Caki2 (cell line): ENCODE measurements at places on chromosomes 12 and 14.
A peak's percentile ranks its signal among the peaks of the same experiment; 100 is the strongest.

DNA sequence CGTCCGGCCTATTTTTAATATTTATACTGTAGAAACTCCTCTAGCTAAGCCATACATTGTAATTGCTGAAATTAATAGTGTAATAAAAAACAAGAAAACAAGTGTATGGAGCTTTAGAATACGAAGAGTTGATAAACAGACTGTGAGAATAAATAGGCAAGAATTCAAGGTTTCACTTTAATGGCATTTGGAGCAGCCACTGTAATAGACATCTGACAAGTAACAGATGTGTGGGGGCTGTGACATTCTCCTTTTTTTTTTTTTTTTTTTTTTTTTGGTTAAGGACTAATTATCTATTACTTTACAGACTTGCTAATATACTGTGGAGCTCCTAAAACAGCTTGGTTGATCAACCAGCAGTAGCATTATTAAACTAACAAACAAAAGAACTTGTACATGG is 42.1 kb upstream of the CFAP54 start:
- no peak for DNase-seq

GRCh38 chr14:104794631-104794992 is 936 bp downstream of the AKT1 start:
- no peak for DNase-seq

DNA sequence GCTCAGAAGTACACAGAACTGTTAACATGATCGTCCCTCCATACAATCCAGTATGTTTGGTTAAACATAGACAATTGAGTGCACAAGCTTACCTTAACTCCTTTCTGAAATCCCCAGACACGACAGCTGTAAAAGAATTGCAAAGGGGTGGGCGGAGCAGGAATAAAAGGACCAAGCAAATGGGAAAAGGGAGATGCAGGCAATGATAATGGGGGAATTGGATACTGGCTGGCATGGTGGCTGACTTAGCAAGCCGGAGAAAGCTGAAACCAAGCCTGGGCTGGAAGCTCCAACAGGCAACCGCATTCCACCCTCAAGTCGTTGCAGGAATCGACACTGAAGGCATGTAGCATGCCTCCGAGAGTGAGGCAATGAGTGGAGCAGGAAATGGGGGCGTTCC is 96.8 kb upstream of the TMEM132C start:
- DNase-seq, result no peak

DNA sequence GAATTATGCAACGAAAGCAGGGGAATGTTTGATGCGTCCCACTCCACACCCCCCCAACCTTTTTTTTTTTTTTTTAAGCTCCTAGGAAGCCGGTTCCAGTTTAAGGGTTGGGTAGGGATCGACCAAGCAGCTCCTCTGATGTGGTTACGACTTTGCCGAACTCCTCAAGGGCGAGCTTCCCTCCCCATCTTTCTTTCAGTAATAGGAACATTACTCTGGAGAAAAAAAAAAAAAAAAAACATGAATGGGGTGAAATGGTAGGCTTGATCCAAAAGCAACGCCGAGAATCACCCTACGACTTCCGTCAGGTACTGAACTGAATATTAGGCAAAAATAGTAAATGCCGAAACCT is 9.6 kb downstream of the BMP4 start:
- DNase-seq, result no peak

DNA sequence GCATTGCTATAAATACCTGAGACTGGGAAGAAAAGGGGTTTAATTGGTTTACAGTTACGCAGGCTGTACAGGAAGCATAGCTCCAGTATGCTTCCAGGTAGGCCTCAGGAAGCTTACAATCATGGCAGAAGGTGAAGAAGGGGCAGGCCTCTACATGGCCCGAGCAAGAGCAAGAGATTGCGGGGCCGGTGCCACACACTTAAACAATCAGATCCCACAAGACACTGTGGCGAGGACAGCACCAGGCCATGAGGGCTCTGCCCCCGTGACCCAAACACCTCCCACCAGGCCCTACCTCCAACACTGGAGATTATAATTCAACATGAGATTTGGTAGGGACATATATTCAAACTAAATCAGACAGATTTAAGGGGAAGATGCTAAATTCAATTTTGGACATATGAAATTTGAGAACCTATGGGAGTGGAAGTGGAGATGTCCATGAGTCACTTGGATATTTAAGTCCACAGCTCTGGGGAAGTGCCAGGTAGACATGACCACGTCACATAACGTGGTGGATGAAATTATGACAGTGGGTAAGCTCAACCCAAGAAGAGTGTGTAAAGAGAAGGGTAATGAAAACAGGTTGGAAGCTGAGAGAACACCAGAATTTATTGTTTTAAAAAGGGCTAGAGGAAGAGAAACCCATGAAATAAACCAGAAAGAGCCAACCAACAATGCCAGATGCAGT is 1.5 kb upstream of the LTA4H start:
- no peak for DNase-seq

DNA sequence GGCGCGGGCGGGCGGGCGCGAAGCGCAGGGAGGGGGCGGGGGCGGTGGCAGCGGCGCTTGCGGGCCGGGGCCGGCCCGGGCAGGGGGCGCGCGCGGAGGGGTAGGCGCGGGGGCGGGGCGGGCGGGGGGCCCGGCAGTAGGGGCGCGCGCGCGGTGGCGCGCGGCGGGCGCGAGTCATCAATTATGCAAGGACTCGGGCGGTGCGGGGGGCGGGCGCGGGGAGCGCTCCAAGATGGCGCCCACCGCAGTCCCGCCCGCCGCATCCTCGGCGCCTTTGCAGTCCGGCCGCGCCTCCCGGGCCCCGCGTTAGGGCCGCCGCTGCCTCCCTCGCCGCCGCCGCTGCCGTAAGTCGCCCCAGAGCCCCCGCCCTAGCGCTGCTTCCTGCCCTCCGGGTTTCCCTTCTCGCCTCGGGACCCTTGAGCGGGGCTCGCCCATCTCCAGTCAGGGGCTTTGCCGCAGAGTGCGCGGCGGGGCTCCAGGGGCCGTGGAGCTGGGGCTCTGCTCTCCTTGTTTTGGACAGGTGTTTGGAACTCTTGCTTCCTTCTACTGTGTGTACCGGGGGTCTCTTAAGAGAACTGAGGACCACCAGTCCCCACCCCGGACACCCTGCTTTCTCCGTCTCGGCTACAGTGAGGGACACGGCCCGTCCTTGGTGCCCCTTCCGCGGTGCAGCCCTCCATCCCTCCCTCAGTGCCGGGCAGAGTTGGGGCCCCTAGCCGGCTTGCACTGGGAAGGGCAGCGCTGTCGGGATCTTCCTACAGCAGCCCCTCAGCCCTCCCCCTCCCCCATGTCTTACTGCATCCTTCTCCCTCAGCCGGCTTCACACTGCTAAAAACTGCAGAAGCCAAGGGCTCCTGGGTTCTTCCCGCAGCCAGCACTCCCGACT is at the start of gene SCN8A:
Gene SCN8A (plus strand): TSS at position 218 of the 886 bp plus-strand sequence. CDS start 71,585 bp downstream, outside the sequence.
- DNase-seq, result peak; percentile 36

- DNase-seq, result no peak
Observed at GRCh38 chr12:74646831-74647230, 109.2 kb downstream of the ATXN7L3B start.

- DNase-seq, result peak; percentile 55
Observed at GRCh38 chr12:68636268-68636667, 25.6 kb downstream of the RAP1B start.

DNA sequence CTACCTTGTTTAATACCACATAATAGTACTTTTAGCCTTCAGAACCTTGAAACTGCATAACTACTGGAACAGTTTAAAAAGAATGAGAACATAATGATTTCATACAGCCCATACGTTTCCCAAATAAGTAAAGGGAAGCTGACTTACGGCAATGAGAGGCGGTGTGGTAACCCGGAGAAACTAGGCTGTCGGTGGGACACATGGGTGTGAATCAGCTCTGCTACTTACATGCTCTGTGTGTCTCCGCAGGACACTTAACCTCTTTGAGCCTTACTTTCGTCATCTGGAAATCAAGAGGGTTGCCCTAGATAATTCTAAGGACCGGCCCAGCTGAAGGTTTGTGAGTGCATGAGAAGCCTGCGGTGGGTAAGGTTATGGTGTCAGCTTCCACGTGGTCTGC is 49.3 kb upstream of the PLEKHG3 start:
- DNase-seq, result no peak

DNA sequence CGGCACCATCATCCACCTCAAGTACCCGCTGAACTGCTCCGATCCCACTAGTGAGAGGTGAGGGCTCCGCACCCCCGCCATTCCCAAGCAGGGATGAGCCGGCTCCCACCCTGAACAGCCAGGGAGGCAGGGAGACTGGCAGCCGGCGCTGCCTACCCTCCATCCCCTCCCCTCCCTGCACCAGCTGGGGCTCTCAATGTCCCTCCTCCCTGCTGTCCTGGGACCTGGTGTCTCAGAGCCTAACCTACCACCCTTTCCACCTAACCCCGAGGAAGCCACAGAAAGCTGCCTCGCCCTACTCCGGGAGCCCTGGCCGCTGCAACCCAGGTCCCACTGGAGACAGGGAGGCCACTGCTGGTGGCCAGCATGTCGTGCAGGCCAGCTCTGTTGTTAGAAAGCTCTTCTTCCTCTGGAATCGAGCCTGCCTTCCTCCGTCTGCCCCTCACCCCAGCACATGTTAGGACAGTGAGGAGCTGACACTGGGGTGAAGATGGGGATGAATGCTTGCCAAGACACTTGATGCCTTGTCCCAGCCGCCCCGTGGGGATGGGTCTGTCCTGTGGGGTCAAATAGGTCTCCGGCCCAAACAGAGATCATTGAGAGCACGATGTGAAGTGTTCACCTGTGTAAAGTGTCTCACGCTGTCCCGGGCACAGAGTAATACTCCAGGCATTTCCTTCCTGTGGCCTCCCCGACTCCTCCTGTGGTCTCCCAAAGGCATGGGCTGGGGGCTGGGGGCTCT is 1.1 kb downstream of the PTPN6 start:
- DNase-seq, result no peak

- DNase-seq, result no peak
Observed at GRCh38 chr12:73181244-73181643, 909.1 kb downstream of the TRHDE start.

DNA sequence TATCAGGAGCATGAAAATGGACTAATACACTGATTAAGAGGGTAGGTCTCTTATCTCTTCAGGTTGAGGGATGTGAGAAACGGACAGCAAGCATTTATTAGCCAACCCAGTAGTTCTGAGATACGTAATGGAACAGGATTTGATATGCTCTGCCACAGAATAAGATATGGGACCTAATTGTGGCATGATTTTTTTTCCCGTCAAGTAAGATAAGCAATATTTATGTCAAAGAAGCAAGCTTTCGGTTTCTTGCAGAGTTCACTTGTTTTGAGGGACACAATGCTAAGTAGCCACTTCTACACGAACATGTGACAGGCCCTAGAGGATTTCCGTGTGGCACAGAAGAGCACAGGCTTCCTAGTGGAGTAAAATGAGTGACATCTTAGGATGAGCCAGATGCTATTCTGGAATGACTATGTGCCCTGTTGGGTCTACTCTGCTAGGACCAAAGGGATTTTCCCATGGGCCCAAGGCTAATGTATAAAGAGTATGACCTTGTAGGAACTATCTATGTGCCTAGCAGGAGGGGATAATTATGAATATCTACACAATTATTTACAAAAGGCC is 57.9 kb downstream of the SLC38A1 start:
- DNase-seq, result no peak
